ENCODE measurements at places on chromosomes 1 and 21.

DNA sequence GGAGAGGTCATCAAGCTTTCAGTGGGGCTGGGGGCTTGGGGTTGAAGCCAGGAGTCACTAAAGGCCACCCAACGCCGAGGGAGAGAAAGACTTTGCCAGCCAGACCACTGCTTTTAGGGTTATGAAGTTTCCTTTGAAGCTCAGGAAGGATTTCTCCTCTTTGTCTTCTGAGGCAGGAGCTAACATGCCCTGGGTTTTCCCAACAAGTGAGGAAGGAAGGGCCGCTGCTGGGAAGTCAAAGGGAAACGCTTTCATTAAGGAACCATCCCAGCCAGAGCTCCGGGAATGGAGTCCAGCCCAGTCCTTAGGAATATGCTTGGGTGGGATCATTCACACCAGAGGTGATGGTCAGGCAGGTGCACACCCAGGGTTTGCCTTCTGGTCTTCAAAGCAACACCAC lies 436.9 kb downstream of the PRDM2 start:
- no peak for DNase-seq

DNA sequence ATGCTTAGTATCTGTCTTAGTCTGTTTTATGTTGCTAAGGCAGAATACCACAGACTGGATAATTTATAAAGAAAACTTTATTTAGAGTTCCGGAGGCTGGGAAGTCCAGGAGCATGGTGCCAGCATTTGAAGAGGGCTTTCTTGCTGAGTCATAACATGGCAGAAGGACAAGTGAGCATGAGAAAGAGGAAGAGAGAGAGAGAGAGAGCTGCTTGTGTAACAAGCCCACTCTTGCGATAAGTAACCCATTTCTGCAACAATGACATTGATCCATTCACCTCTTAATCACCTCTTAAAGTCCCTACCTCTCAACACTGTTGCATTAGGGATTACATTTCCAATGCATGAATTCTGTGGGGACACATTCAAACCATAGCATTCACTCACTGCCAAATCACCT lies 11.7 kb upstream of the MYOCOS start:
- DNase-seq: no peak

DNA sequence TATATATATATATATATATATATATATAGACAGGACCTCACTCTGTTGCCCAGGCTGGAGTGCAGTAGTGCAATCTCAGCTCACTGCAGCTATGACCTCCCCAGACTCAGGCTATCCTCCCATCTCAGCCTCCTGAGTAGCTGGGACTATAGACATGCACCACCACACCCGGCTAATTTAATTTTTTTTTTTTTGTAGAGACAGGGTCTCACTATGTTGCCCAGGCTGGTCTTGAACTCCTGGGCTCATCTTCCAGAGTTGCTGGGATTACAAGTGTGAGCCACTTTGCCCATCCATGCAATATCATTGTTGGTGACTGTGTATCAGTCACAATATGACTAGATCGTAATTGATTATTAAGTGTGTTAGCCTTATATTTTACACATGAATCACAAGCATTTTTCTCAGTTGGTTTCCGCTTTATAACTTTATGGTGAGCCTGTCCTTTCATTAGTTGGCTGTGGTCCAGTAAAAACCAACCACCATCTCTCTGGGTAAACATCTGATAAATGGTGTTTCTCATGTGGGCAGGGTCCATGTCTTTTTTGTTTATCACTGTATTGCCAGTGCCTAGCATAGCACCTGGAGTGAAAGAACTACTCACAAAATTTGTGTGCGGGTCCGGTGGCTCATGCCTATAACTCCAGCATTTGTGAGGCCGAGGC lies 63.6 kb downstream of the MYOM3 start:
- DNase-seq: no peak

DNA sequence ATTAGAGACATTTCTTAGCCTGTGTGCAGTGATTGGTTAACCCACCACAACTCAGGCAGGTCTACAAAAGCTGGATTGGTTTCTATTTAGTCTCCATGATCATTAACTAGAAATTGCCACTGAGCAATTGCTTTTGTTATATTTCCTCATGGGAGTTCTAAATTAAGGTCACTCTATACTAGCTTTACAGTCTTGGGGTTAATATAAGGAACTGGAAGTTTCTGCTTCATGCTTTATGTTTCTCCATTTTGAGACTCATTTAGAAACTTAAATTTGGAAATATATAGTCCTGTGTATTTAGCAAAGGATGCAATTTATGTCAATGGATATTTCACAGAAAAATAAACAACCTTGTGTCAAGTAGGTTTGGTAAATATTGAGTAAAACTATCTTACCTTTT lies 137.5 kb downstream of the HLX start:
- DNase-seq: no peak

All from activated T-cell treated with anti-CD3 and anti-CD28 coated beads, Interleukin-2, amount 50 U/mL, for 1 hour (primary cell).